Central memory CD4-positive, alpha-beta T cell (primary cell): ENCODE measurements at places on chromosomes 5 and 9.

DNA sequence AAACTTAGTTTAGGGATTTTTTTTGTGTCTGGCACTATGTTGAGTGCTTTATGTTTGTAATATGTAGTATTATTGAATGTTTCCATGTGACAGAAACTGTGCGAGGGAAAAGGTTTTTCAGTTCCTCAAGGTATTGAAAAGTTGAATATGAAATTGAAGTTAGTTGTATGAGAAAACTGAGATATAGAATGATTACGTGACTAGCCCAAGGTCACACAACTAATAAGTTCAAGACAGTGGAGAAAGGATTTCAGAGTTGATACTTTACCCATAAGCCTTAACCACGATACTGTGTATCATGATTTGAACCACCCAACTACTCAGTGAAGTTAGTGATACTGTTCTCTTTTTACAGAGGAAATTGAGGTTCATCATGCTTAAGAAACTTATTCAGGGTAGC, 5.7 kb downstream of the NIPBL start:
- no peak for DNase-seq

- DNase-seq: no peak
Measured at GRCh38 chr9:91126761-91127445, 234.8 kb downstream of the AUH start.

DNA sequence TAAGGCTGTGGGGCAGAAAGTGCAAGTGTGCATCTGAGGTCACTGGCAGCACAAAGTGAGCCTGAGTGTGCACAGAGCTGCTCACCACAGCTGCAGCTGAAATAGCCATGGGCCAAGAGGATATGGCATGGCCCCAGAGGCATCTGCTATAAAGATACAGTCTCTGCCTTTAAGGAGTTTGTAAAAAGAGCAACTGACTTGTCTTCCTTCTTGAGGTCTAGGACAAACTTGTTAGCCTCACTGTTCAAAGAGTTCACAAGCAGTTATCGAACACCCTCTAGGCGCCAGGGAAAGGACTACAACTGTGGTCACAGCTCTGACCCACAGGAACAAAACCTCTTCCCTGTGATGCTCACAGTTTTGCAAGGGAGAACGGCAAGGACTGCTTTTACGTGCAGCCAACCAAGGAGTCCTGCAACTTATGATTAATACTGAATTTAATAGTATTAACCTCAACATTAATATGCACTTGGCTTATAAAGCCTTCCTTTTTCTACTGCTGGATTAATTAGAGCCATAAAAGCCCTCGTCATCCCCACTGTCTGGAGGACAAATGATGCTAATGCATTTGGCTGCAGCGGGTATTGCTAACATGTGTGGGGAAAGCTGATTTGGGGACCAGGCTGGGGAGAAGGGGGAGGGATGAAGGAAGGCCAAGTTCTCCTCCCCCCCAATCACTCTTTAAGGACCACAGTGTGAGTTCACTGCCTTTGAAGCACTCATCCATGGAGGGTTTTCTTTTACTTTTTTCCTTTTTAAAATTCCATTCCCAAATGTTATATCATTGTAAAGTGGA, 189.8 kb upstream of the TRIM32 start:
- DNase-seq: no peak

- DNase-seq: no peak
Measured at GRCh38 chr5:125180231-125180829, 433.9 kb upstream of the ZNF608 start.

- no peak for DNase-seq
Measured at GRCh38 chr5:111783537-111783936, 26.5 kb upstream of the NREP start.
